ENCODE measurements at places on chromosomes 5 and 9.
A peak's percentile ranks its signal among the peaks of the same experiment; 100 is the strongest.

GRCh38 chr5:151469386-151469785 is 22.0 kb downstream of the SLC36A1 start:
- no peak for DNase-seq

GRCh38 chr5:179153921-179154345 is 93.8 kb downstream of the ZNF354C start:
- DNase-seq = no peak

- DNase-seq = no peak
Measured at GRCh38 chr5:39558541-39558940, 133.8 kb upstream of the DAB2 start.

GRCh38 chr5:176744584-176744965 is 65.8 kb upstream of the UNC5A start:
- DNase-seq = no peak

GRCh38 chr5:66966439-66966838 is 230.2 kb downstream of the CD180 start:
- no peak for DNase-seq

- DNase-seq = no peak
Measured at GRCh38 chr9:99752417-99753109, 69.1 kb upstream of the NR4A3 start.

DNA sequence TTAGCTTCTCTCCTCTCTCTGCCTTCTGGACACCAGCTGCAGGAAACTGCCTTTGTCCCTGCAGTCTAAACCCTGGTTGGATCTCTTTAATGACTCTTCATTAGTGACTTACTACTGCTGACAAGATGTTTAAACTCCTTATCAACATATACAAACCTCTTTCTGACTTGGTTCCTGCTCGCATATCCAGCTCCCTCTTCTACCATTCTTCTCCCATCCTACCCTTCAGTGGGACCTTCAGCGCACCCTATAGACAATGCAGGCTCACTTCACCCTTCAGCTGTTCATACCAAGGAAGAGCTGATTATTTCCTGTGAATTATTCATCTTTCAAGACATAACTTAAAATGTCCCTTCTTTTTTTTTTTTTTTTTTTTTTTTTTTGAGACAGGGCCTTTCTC is 436.5 kb downstream of the KIAA0825 start:
- DNase-seq = no peak

DNA sequence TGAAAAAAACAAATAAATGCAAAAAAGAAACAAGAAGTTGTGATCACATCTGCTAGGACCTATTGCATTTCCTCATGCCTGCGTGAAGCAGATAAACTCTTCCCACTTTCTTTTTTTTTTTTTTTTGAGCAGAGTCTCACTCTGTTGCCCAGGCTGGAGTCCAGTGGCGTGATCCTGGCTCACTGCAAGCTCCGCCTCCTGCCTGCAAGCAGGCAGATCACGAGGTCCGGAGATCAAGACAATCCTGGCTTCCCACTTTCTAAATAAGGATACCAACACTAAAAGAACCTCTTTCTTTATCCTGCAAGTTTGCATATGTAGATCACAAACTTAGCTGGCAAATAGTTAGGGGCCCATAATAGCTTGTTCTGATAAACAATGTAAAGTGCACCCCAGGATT is 128.6 kb downstream of the ASTN2 start:
- no peak for DNase-seq

DNA sequence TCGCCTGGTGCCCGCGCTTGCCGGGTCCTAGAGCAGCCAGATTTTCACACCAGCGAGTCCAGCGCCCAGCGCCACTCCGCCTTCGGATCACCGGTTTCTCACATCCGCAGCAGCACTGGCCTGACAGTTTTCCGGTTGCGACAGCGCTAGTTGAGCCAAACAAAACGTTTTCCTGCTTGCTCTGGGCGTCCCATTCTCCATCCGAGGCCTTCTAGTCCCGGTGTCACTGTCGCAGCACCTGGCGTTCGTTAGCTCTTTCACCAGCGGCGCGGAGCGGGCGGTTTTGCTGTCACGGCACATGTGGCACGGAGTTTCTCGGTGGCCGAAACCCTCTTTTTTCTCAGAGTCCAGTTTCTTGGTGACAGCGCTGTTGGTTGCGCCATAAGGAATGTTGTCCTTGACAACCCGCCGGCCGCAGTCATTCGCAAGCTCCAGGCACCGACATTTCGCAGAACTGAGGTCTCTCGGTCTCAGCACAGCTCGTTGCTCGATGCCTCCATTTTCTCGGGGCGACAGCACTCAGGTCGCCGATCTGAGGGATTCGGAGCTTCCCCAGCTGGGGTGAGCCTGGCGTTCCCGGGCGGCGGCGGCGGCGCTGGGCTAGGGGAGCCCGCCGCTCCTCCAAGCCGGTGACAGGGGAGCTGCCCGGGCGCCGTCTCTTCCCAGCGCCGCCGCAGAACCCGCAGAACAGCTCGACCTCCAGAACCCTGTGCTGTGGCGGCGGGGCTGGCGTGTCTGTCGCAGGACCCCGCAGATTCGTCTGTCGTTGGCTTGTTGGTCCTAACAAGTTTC is 47.8 kb downstream of the ANXA2R start:
- peak; percentile 75 for DNase-seq

- DNase-seq = no peak
Measured at GRCh38 chr9:98570663-98571440, 137.9 kb downstream of the GABBR2 start.

DNA sequence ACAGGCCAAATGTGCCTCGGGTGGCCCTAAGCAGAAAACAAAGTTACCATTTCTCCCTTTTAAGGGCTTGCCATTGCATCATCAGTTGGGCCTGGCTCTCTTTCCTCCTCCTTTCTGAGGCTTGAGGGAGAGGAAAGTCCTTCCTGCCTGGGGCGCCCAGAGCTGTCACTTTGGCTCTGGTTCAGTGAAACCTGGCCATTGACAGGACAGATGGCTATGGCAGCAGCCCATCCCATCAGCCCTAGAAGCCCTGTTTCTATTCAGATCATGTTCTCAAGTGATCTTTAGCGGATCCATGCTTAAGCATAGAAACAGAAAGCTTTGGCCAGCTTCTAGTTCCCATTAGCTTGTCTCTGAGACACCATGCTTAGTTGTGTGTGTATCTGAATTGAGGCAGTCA is 293.4 kb downstream of the YTHDC2 start:
- DNase-seq = no peak

All from A172 (cell line).